Left renal pelvis (tissue), 4 donors: ENCODE measurements at places on chromosomes 11 and 22.

DNA sequence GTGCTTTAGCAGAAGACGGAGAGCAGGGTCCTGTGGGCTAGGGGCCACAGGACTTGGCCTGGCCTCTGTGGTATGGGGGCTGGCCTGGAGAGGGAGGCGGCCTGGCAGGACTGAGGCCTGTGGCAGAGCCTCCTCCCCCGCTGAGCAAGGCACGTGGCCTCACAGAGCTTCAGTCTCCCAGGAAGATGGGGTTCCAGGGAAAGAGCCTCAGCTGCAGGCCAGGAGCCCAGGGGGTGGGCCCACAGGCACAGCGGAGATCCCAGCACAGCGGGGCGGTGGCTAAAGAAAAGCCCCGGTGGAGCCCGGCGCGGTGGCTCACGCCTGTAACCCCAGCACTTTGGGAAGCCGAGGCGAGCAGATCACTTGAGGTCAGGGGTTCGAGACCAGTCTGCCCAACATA is 2.2 kb downstream of the MAPK12 start:
- no peak for DNase-seq

GRCh38 chr11:118714816-118715215 is 35.4 kb upstream of the TREH start:
- DNase-seq = no peak

GRCh38 chr11:117668321-117668751 is 128.7 kb downstream of the DSCAML1 start:
- DNase-seq = no peak

DNA sequence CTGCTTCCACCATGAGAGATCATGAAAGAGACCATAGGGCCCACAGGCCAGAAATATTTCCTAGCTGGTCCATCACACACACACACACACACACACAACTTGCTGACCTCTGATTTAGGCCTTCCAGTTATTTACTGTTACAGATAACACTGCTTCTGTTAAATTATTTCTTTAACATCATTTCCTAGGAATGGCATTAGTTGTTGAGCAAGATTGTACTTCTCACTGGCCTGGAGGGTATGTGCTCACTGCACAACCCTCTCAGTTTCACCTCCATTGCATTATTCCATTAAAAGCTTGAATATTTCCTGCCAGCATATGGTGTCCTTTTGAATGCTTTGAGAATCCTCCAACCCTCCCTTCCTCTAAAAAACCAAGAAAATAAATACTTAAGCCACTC is 104.4 kb downstream of the MICAL2 start:
- no peak for DNase-seq

- no peak for DNase-seq
These were observed 29.0 kb downstream of the TIMP3 start for GRCh38 chr22:32830473-32830872.
